ENCODE measurements at places on chromosomes 5 and 9. TPM values are rescaled to one million over a fixed set of nuclear protein-coding genes. Genes with fewer than 3 reads are reported as not detected.

DNA sequence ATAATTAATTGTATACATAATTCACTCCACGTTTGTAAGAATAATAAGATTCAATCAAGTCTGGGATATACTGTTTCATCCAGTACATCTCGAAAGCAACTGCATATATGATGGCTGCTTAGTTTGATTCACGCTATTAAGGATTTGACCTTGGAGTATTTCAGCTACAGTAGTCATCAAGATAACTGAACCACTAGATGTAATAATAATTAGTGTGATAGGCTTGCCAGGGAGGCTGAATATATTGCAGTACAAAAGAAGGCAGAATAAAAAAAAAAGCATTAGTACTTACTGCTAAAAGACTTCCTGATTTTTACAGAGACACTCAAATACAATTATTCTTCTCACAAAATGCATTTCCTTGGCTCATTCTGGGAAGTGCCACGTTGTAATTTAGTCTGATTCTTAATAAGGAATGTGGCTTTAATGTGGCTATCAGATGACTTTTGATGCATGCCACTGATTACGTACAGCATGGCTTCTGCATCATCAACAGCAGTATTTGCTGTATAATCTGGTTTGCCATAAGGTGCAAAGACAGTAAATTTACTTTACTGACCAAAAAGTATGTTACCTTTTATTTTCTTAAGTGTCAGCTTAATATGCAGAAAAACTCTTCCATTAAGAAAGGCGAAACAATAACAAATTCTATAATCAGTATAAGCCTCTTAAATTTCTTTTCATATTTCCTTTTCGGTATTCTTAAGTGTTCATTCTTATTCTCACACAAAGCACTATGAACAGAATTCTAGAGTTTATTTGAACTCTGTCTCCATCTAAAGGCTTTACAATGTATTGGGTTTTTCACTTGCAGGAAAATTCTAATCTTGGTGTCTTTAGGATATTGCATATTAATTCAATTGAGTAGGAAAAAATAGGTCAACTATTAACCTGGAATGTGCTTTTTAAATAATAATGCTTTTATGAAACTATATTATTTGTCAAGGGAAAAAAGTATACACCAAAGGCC is 166.4 kb downstream of the SLF1 start:
- no peak for DNase-seq

- peak; percentile 80 for DNase-seq
Measured at GRCh38 chr9:114223564-114224246, 68.4 kb downstream of the COL27A1 start.

- no peak for DNase-seq
Measured at GRCh38 chr9:110521206-110521605, 58.3 kb downstream of the SVEP1 start.

DNA sequence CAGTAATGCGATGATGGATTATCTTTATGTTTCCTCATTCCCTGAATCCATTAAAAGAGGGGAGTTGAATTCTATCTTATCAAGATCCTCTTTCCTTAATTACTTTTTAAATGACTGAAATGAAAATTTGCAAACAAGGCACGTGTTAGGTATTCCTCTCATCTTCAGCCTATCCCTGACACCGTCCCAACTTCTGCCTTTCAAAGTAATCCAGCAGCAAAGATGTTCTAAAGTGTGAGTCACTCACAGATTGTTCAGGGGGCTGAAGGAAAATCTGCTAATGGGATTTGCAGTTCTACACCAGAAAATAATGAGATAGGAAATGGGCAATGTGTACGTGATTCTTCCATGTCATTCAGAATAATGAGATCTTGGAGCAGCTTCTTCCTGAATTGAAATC is 403.0 kb downstream of the ARHGEF28 start:
- DNase-seq, result peak; percentile 41

DNA sequence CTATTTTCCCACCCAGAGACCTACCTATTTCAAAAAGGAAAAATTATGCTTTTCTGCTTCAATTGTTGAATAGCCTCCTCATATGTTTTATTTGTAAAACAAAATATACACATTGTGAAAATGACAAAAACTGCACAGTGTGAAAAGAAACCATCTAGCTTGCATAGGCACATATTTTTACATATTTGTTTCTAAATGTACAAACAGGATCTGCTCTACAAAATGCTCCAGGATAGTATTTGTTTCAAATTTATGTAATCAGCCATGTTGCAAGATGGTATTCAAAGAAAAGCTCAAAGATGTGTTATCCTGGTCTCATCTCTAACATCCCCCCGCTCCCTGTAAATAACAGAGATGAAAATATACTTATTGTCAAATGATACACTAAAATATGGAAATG is 366.1 kb upstream of the MPDZ start:
- no peak for DNase-seq

GRCh38 chr9:35357826-35358225 is 132.1 kb upstream of the RUSC2 start:
- no peak for DNase-seq

GRCh38 chr9:38404314-38404713 is 11.8 kb downstream of the ALDH1B1 start:
- DNase-seq, result no peak

GRCh38 chr5:139422307-139422893 is 16.9 kb downstream of the DNAJC18 start:
- DNase-seq, result peak; percentile 68

DNA sequence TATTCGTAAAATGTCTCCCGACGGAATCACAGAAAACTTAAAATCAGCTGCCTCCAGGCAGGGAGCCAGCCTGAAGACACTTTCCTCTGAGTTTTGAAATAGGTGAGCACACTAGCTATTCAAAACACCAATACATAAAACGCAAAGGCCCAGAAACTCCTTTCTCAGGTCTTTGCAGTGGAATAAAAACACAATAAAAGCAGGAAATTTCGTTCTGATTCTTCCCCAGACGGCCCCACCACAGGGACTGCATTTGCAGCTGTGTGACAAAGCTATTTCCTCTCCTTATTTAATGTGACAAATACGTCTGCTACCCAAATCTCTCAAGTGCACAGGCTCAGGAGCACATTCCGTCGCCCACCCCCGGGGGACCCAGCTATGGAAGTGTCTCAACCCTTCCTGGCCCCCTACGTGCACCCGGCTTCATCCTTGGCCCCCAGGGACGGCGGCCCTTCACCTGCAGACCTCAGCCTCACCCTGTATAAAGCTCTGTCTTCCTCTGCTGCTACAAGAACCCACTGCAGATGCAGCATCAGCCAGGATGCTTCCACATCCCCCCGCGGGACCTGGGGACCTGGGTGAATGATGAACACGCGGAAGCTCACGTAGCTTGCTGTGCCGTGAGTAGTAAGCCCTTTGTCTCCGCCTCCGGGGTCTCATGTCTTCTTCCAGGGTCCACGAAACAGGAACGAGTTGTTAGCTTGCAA is 24.9 kb downstream of the AHRR start:
- DNase-seq, result no peak

DNA sequence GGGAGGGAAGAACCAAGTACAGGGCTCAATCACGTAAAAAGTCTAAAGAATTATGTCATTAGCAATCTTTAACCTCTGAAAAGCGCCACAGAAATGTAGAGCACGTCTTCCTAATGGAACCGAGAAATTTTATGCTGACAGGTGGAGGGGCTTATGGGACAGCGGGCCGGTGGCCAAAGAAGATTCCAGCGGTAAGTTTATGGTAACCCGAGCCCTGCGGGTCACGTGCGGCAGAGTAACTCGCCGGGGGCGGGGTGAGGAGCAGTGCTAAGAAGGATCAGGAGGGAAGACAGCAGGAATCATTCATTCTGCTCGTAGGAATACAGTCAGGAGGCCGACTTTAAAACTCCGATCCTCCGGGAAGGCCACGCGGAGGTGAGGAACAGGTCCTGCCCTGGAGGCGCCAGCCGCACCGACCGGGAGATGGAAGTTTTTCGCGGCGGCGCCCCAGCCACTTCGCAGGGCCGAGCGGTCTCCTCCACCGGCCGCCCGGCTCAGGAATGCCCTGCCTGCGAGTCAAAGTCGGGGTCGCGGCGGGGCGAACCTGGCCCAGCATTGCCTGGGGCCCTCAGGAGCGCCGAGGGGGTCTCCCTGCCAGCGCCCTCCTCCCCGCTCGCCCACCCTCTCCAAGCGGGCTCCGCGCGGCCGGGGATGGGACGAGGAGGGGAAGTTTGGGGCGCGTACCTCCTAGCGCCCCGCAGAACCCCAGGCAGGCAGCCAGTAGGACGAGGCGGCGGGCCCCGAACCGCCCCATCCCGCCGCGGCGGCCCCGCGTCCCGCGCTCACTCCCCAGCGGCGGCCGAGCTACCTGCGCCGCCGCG is 101.8 kb downstream of the ESM1 start:
- DNase-seq, result no peak

DNA sequence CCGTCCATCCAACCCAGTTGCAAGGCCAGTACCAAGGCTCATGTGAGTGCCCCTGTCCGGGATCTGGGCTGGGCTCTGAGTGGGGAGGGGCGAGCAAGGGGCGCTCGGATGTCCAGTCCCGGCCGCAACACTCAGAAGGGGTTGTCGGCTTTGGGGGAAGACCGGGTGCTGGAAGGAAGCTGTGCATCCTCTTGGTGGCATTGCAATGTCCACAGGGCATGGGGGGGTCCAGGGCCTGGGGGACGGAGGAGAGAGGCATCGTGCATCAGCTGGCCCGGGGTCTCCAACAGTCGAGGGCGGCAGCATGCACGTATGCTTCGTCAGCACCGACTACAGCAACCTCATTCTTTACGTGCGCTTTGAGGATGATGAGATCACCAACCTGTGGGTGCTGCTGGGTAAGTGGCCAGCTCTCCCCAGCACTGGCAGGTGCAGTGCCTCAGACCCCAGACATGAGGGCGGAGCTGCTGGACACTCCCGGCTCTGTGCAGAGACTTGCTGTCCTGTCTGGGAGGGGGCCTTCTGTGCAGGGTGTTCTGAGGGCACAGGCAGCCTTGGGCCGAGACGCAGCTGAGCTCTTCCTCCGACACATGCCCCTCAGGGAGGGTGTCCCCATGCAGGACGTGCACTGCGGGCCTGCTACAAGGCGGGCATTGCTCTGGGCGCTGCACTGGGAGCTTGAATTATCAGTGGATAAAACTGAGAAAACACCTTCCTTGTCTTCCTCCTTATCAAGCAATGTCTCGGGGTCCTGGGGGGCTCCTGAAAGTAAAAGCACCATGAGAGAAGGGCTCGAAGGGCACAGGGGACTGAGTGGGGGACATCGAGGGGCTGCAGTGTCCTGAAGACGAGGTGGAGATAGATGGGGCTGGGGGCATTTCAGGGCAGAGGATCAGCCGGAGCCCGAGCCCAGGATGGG is 22.5 kb downstream of the GLT6D1 start:
- DNase-seq, result no peak

DNA sequence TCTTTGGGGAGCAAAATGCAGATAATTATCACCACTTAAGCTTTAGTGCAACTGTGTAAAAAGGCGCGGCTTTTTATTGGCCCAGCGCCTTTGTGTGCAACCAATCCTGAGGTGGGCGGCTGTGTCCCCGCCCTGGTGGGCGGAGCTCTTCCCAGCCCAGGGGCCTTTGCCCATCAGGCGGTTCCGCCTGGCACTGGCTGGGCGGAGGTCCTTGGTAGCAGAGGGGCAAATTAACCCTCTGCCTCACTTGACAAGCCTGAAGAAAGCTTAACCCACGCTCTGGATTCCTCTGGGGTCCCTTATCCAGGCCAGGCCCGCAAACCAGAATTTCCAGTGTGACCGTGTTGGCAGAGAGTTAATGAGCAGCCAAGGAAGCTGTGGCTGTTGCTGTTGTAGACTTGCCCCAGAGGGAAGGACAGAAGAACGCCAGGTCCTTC is 12.8 kb upstream of the NIPAL4 start:
- DNase-seq, result no peak

DNA sequence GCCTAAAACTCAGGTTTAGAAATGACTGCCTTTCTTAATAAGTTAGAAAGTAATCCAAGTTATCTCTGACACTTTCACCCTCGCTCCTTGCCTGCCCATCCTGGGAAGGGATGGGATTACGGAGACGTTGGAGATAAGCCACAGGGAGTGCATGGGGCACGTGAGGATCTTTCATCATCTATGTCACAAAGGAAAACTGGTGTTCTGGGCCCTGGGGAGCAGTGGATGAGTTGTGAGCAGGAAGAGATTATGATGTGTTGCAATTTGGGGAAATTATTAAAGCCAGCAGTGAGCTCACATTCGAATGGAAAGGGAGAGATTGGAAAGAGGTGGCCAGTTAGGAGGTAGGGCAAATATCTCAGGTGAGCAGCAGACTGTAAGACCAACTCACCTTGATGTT is 12.8 kb downstream of the AFAP1L1 start:
- no peak for DNase-seq

- DNase-seq, result no peak
Measured at GRCh38 chr9:2261421-2262103, 246.4 kb downstream of the SMARCA2 start.

GRCh38 chr9:99445920-99446319 is 223.8 kb downstream of the SEC61B start:
- no peak for DNase-seq

DNA sequence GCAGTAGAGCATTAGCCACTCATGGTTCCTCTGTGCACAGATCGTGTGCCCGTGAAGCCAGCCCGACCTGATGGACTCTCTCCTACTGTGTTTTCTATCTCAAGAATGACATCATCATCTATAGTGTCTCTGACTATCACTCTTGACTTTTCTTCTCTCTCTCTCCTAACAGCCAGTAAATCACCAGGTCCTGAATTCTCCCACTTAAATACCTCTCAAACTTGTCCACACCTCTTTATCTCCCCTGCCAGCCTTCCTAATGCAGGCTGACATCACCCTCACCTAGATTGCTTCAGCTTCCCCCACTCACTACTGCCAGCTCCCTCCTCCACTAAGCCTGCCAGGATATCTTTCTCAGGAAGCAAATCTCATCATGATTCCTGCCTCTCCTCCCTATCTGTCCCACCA is 90.6 kb upstream of the MIER3 start:
- DNase-seq, result no peak

DNA sequence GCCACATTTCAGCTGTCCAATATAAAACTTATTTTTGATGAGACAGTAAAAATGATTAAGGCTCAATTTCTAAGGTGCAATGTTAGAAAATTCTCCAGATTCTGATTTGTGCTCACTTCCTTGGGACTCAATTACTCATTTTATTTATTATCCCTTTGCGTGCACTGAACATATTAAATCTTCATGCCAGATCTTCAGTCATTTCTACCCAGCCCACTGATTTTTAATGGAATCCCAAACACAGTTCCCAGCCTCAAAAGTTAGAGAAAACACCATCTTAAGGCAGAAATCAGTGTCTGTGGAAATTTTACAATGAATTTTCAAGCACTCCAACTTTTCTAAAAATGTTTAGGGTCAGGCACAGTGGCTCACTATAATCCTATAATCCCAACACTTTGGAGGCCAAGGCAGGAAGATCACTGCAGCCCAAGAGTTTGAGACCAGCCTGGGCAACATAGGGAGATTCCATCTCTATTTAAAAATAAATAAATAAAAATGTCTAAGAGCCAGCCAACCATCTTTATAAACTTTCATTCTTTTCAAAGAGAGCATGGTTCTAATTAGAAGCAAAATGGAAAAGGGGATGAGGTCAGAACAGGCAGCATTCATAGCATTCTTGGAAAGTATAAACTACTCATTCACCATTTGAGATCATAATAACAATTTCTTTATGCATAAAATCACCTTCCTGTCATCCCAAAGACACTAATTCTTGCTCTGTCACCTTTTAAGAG is 53.7 kb downstream of the TLE1 start:
- DNase-seq, result peak; percentile 36

Gene PCA3
- not detected for total RNA-seq

Gene CMYA5
- total RNA-seq, result 0.16 TPM

Gene CCL28
- not detected for total RNA-seq

Gene HDAC3
- 74.1 TPM for total RNA-seq

Gene GPR151
- total RNA-seq, result not detected

Gene TEX48
- total RNA-seq, result not detected

Gene SPATA31C1
- total RNA-seq, result not detected

Gene PNPLA7
- 0.36 TPM for total RNA-seq

Gene GNA14
- not detected for total RNA-seq

Gene SLC6A7
- not detected for total RNA-seq

Gene FYB1
- 0.05 TPM for total RNA-seq

Gene DMRTA1
- total RNA-seq, result 0.88 TPM

Gene SLC34A3
- 1.6 TPM for total RNA-seq
